ENCODE measurements at places on chromosomes 16 and 17.
A peak's percentile ranks its signal among the peaks of the same experiment; 100 is the strongest.

DNA sequence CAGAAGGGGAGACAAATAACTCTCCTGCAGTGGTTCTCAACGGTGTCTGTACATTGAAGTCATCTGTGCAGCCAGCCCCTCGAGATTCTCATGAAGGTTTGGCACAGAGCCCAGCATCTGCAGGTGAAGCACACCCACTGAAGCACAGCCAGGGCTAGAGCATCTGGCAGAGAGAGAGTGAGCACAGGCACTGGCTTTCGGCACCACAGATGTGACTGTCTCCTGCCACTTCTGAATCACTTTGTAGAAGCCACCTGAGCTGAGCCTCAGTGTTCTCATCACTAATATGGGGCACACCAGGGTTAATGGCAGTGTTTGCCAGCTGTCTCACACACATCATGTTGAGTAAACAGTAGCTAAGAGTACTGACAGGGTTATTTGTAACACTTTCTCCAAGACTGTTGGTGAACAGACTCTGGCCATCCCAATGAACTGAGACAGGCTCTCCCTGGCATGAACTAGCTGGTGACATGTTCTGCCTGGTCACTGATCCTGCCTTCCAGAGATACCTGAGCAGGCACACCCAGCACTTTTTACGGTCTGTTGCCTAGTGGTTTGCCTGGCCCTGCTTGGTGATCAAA, 10.9 kb downstream of the HSPB9 start:
- no peak for DNase-seq

DNA sequence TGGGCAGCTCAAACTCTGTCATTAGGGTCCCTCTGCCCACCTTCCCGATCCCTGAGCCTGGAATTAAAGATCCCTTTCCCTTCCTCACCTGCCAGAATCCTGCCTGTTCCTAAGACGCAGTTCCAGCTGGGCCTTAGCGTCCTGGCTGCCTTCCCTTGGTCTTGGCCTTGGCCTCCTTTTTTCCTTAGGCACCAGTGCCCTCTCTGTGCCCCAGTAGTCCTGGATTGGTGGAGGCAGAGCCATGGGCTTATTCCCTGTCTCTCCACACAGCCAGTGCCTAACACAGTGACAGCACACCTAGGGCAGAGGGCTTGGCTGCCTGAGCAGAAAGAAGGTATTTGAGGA, 3.5 kb downstream of the TMEM132E start:
- DNase-seq: no peak

DNA sequence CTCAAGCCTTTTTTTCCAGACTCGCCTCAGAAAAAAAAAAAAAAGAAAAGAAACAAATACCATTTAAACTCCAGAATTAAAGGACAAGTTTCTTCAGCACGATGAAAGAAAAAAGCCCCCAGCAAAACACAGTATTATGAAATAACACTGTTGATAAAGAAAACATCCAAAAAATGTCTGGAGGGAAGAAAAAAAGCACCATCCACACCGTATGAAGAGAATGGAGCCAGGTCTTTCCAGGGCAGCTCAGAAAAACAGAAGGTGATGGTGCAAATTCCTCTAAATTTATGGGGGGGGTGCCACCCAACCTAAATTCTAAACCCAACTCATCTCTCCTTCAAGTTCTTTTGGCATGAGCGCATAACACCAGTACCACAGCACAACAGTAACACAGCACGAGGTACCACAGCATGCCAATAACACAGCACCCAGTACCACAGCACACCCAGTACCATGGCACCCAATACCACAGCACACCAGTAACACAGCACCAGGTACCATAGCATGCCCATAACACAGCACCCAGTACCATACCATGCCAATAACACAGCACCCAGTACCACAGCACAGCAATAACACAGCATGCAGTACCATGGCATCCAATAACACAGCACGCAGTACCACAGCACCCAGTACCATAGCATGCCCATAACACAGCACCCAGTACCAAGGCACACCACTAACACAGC, 19.0 kb downstream of the AXIN1 start:
- DNase-seq: no peak

GRCh38 chr16:27838536-27839175, 224.9 kb downstream of the GSG1L start:
- DNase-seq: no peak

GRCh38 chr17:66923886-66924285, 40.6 kb upstream of the CACNG4 start:
- DNase-seq: no peak

- no peak for DNase-seq
Observed at GRCh38 chr17:53574038-53574437, 248.7 kb upstream of the KIF2B start.

DNA sequence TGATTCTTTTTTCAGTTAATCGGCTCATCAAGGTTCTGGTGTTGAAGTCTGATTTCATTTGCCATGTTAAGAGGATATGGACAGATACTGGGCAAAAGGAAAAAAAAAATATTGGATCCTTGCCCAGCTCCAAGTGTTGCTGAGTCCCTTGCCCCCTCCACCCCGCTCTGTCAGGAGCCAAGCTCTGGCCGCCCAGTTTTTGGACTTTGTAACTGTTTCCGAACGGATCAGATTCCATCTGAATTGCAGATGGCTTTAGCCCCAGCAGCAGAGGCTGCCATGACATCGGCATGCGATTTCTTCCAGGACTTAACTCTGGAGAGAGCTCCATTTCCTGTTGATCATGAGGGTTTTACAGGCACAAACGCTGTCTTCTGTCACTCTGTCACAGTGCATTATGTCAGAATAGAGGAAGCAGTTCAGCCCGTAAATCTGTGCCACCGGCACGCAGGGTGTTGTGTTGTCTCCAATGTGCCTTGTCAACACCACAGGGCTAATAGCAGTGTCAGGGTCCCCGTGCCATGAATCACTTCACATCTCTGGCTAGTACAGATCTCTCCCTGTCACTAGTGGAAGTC, 615.6 kb downstream of the MAF start:
- no peak for DNase-seq

DNA sequence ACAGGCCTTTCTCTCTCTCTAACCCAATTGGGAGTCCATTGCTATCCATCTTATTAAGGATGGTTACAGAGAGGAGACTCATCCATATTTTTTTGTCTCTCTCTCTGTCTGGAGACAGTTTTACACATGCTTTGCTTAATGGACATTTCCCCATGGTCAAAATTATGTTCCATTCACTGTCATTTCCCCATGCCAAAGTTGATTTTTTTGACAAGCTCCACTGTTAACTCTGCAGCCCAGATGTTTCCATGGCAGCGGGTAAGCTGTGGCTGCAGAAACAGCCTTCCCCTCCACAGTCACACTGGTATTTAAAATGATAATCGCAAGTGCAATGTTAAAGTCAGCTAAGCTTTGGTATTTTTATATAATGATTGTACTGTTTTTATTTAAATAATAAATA, 63.9 kb upstream of the HLF start:
- no peak for DNase-seq

- no peak for DNase-seq
Observed at GRCh38 chr17:51516924-51517323, 256.6 kb downstream of the UTP18 start.

DNA sequence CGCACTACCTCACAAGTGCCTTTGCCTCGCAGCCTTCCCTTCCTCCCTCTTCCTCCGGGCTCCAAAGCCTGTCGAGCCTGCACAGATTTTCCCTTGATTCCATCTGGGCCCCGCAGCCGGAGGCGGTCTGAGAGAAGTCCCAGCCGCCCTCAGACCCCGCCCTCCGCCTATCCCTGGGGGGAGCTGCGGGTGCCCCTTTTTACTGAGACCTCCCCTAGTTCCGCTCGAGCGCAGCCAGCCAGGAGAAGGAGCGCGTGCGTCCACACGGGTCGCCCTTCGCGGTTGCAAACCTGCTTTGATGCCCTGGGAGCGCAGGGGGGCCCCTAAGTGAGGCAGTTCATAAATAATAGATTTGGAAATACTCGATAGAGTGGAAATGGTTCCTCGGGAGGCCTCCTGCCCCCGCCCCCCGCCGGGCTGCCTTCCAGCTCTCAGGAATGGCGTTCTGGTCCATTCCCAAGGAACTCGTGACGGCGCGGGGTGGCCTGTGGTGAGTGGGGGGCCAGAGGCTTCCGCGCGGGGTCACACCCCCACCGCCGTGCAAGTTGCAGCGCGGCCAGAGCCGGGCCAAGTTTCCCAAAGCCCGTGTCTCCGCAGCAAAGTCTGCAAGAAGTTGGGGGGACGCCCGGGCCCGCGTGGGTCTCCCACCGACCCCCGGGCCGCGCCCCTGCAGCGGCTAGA, 610 bp downstream of the C16orf74 start:
- DNase-seq: peak; percentile 50

DNA sequence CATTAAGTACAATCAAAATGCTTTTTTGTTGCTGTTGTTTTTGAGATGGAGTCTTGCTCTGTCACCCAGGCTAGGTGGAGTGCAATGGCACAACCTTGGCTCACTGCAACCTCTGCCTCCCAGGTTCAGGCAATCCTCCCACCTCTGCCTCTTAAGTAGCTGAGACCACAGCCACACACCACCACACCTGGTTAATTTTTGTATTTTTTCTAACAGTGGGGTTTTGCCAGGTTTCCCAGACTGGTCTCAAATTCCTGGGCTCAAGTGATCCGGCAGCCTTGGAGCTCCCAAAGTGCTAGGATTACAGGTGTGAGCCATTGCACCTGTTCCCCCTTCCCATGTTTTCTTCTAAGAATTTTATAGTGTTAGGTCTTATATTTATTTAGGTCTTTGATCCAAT, 4.9 kb upstream of the ABAT start:
- no peak for DNase-seq

DNA sequence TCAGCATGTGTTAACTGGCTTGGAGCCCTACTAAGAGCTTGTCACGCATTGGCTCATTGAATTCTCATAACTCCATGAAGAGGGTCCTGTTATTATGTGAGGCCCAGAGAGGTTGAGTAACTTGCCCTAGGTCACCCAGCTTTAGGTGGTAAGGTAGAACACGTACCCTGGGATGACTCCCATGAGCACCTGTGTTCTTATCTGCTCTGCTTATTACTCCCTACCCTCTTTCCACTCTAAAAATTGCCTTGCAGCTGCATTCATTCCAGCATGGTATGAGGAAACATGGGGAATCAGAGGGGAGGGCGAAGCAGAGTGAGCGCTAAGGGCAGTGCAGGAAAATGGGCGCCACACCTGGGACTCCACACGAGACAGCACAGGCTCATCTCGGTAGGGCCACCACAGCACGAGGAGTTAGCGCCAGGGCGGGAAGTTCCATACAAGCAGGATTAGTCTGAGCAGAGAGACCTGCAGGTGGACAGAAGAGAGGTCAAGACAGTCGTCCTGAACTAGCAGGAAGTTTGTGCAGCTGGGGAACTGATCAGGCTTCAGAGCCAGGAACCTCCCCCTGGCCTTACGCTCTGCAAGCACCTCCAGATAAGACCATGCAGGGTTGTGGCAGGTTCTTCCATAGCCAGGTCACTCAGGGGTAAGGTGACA, 10.1 kb downstream of the COPZ2 start:
- DNase-seq: no peak

DNA sequence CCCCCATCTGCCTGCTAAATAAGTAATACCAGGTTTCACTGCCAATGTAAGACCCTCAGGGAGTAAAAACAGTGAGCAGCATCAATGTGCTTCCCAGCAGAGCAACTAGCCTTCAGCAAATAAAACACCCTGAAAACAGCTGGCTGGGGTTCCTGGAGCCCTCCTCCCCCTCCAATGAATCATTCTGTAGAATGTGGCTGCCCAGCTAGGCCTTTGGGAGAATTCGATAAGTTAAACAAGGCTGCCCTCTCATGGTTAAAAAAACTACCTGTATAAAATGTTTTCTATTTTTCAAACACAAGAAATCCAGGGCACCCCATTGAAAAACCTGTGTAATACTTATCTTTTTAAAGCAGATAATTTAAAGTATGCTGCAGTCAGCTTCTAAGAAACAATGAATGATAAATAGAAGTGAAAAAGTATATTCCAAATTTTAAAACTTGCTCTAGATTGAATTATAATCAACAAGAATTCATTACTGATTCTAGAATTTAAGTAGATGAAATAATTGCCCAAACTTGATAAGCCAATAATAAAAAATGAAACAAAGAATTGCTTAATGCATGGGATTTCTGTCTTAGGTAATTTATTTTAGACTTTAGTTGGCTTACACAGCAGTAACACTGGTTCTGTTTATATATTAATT, 9.4 kb upstream of the TOM1L1 start:
- no peak for DNase-seq

- peak; percentile 71 for DNase-seq
Observed at GRCh38 chr17:39926588-39927100, 757 bp downstream of the ORMDL3 start.

GRCh38 chr16:86566601-86566965, at the start of gene FOXC2:
FOXC2 (plus strand) TSS chr16:86566829; CDS start chr16:86567336, 507 bp downstream.
- peak; percentile 72 for DNase-seq

GRCh38 chr16:4120176-4120575, 3.9 kb upstream of the ADCY9 start:
- DNase-seq: no peak

- no peak for DNase-seq
Observed at GRCh38 chr17:12328204-12328603, 307.5 kb downstream of the MAP2K4 start.

GRCh38 chr17:73521376-73521775, 122.9 kb downstream of the SDK2 start:
- no peak for DNase-seq

DNA sequence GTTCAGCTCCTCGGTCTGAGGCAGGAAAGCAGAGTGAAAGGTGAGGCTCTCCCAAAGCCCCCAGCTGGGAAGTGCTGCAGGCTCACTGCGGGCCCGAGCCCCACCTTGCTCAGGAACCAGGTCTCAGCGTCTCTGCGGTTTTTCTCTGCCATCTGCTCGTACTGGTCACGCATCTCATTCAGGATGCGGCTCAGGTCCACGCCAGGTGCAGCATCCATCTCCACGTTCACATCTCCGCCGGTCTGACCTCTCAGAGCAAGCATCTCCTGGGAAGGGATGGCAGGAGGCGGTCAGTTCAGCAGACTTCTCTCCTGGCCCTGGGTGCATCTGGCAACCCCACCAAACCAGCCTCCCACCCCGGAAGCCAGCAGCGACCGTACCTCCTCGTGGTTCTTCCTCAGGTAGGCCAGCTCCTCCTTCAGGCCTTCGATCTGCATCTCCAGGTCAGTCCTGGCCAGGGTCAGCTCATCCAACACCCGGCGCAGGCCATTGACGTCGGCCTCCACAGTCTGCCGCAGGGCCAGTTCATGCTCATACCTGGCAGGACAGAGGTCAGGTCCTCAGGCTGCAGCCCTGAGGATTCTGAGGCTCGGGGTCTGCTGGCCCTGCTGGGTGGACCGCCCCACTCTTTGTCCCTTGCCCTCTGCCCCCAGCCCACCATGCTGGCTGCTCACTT, 1.5 kb downstream of the KRT16 start:
- no peak for DNase-seq

DNA sequence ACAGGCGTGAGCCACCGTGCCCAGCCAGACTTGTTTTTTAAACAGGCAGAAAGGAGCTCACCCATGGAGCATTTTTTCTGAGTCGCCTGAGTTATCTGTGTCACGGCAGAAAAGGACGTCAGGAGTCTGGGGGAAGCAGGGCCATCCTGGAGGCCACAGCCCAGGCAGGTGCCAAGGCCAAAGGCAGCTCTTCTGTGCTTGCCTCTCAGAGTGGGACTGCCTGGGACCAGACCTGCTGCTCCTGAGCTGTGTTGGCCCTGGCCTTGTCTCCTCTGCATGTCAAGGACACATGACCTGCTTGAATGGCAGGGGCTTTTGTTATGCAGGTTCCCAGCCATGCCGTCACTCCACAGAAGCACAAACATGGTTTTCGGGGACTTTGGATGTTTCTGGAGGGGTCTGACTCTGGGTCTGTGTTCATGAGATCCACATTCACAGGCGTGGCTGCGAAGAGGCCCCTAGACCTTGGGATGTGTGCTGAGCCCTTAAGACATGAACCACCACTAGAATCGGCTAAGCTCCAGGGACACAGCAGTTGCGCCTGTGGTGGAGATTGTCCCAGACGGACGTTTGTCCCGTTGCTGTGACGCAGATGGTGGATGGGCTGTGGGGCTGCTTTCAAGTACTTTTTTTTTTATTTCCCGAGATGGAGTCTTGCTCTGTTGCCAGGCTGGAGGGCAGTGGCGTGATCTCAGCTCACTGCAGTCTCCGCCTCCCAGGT, 33.8 kb downstream of the FOXK2 start:
- no peak for DNase-seq
